ENCODE measurements at places on chromosomes 7 and 10.
A peak's percentile ranks its signal among the peaks of the same experiment; 100 is the strongest.

GRCh38 chr10:14586901-14587300 lies 187.8 kb downstream of the FAM107B start:
- DNase-seq = peak; percentile 36

- no peak for DNase-seq
These were observed 162.1 kb downstream of the JAZF1 start for GRCh38 chr7:28018446-28018845.

- no peak for DNase-seq
These were observed 20.8 kb upstream of the SEPTIN7 start for GRCh38 chr7:35780070-35780469.

DNA sequence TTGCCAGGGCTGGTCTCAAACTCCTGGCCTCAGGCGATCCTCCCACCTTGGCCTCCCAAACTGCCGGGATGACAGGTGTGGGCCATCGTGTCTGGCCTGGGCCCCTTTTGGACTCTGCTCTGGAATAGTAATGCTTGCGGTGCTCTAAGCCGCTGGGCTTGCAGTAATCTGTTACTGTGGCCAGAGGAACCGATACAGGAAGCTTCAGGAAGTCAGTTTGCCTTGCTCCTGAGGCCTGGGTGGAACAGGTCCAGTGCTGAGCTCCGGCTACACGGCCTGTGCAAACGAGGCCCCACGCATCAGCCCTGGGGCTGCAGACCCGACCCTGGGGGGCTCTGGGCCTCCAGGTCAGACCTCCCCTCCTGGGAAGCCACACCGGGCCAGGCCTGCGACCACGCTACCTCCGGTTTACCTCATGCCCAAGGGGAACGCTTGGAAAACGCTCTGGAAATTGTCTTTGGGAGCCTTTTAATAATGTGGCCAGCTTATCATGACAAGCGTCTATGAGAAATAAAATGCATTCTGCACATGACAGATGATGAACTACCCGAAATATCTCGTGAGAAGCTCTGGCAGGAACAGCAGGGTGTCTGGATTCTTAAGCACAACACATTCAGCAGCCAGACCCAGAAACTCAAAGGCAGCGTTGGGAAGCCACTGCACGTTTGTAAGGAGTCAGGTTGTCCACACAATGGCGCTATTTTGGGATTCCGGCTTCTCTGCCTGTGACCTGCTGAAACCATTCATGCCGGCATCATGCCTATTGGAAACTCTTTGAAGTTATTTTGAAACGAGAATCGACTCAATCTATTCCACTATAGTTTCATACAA lies 10.1 kb upstream of the ADAP1 start:
- no peak for DNase-seq

DNA sequence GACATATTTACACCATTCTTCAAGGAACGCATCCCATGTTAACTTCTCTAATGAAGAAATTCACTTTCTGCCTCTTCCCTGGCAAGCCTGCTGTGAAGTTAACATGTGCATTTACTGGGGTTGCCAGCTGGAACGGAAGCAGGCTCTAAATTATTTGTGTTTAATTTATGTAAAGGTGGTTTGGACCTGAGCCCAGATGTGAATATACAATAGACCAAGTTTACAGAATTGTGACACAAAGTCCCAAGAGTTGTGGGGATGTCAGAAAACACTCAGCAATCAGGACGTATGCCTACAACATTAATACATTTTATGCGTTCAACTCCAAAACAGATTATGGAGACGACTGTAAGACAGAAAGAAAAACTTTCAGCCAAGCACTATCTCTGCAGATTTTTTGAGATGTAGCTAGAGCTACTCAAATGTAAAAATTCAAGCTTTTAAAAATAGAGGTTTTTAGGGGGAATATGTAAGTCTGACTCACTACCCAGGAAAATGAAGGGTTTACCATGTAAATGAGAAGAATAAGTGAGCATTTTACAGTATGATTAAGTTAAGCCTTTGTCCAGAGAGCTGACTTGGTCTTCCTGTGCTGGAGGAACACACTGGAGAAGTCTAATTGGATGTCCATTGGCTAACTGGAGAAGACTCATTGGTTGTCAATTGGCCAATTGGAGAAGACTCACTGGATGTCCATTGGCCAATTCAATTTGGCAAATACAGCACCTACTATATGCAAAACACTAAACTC lies 19.5 kb downstream of the NRP1 start:
- no peak for DNase-seq

GRCh38 chr7:117970801-117971200 lies 97.6 kb upstream of the CTTNBP2 start:
- DNase-seq = no peak

DNA sequence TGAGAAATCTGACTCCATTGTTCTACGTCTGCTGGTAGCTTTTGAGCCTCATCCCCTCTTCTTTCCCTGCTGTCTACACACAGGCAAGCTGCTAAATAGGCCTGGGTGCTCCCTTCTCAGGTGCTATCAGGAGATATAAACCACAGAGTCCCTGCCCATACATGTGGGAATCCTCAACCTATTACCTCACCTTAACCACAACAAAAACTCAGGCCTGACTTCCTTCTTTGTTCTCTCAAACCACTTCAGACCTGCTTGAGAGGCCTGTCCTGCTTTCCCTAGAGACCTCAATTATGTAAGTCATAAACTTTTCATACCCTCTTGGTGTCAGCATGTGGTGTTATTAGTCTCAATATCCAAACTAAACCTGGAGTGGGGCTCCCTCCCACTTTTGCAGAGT lies 75.0 kb upstream of the MAGI2 start:
- DNase-seq = no peak
